ENCODE measurements at places on chromosomes 6 and 20.

- no peak for DNase-seq
These were observed 43.6 kb downstream of the ANKEF1 start for GRCh38 chr20:10078403-10078802.

DNA sequence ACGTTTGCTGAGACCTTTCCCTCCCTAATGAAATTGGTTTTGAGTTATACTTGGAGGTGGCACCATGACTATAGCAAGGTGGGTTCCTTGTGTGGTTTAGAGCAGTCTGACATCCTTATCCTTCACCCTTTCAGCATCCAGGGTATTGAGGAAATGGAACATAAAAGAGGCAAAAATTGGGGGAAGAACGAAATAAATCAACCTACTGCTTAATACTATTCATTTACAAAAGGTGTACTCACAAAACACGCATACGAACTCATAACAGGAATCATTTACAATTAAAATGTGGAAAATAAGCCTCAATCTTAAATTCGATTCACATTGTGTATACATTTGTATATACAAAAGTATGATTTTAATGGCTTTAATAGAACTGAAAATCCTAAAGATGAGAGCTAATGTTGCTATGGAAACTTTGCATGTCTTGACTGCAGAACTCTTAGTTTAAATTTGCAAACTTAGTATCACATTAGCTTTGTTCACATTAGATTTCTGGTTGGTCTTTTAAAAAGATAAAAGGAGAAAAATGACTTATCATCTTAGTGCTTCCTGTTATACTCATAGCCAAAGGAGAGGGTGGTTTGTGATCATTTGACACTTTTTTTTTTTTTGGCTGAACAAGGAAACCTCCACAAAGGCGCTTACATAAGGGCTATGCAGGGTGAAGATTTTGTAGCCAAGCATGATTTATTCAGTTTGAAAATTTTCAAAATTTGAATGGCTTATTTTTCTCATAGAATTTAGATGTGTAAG is 76.1 kb upstream of the ATXN1 start:
- no peak for DNase-seq

- DNase-seq: no peak
These were observed 123.6 kb upstream of the TNFAIP3 start for GRCh38 chr6:137743493-137743892.

GRCh38 chr6:88105741-88106340 is 58.2 kb downstream of the SPACA1 start:
- no peak for DNase-seq

GRCh38 chr6:144690666-144691065 is 405.5 kb downstream of the UTRN start:
- DNase-seq: no peak

DNA sequence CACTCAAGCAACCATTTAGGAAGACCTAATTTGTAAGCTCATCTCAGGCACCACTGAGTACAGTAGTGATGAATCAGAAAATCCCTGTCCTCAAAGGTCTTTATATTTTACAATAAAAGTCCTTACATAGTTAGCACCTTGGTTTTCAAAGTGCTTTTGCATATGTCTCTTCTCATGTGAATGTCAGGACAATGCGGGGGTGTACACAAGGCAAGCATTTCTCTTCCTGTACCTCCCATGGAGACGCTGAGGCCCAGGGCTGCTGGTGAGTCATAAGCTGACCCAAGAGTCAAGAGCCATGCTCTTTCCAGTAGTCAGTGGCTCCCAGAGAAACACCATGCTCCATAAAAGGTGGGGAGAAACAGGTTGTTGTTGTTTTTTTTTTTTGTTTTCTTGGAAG is 174.0 kb downstream of the GJA10 start:
- DNase-seq: no peak

DNA sequence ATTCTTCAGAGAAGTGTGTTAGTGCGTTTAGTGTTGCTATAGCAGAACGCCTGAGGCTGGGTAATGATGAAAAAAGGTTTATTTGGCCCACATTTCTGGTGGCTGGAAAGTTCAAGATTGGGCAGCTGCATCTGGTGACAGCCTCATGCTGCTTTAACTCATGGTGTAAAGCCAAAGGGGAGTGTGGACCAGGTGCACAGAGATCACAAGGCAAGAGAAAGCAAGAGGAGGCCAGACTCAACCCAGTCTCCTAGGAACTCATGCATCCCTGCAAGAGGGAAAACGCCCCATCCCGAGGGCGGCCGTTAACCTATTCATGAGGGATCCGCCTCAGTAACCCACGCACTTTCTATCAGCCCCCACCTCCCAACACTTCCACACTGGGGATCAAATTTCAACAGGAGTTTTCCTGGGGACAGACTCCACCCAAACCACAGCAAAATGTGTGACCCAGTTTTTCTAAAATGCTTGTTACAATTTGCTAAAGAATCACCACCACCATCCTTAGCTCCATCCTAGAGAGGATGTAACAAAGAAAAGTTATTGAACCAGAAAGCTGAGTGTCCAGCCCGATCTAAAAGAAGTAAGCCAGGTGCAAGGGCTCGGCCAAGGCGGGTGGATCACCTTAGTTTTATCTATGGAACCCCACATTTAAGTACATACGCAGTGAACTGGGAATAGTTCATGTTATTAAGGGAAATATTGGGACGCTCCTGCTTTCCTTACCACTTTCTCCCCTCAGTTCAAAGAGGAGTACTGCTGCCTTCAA is 164.8 kb downstream of the QKI start:
- DNase-seq: no peak

GRCh38 chr6:139676718-139677117 is 302.3 kb upstream of the CITED2 start:
- DNase-seq: no peak

DNA sequence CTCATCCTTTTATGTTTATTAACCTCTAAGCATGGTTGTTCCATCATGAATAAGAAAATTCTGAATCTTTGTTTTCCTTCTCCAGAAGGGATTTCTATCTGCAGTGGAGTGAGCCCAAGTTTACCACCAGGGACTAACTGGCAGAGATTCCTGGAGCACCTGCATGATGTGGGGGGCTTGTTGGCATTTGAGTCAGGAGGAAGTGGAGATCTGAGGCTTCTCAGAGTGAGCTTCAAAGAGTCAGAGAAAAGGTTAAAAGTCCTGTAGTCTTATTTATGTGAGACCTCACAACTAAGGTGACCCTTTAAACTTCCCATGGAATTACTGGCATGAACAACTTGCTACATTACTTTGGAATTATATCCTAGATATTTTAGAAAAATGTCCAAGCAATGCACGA is 138.1 kb upstream of the SLC24A3 start:
- DNase-seq: no peak

GRCh38 chr6:84013931-84014330 is 19.6 kb upstream of the MRAP2 start:
- no peak for DNase-seq

DNA sequence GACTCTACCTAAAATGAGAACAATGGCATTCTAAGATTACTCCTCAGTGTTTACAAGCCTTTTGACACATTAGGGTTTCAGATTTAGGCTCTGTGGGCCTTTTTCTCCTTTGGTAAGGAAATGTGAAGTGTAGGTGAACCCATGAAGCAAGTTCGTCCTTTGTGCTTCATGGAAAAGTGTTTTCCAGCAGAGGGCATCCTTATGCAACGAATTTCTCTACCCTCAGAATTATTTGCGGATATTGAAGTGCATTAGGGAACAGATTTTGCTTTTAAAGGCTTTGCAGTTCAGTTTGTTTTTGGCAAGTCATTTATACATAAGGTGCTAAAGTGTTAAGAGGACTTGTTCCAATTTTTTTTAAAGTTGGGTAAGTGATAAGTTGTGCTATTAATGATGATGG is 55.7 kb upstream of the FERMT1 start:
- DNase-seq: peak; percentile 29

DNA sequence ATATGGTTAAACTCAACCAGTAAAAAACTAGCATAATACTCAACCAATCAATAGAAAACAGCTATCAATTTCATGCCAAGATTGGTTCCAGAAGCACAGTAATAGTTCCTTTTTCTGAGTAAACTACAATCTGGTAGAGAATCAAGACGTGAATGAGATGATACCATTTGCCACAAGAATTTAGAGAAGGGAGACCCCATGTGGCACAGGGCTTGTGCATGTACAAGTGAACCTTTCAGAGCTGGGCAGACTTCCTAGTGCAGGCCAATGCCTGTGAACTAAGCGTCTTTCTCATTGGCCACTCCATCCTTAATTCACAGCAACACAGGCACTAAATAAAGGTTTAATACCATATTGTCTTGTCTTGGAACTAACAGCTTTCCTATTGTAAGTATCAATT is 213.5 kb downstream of the RFPL4B start:
- peak; percentile 20 for DNase-seq

DNA sequence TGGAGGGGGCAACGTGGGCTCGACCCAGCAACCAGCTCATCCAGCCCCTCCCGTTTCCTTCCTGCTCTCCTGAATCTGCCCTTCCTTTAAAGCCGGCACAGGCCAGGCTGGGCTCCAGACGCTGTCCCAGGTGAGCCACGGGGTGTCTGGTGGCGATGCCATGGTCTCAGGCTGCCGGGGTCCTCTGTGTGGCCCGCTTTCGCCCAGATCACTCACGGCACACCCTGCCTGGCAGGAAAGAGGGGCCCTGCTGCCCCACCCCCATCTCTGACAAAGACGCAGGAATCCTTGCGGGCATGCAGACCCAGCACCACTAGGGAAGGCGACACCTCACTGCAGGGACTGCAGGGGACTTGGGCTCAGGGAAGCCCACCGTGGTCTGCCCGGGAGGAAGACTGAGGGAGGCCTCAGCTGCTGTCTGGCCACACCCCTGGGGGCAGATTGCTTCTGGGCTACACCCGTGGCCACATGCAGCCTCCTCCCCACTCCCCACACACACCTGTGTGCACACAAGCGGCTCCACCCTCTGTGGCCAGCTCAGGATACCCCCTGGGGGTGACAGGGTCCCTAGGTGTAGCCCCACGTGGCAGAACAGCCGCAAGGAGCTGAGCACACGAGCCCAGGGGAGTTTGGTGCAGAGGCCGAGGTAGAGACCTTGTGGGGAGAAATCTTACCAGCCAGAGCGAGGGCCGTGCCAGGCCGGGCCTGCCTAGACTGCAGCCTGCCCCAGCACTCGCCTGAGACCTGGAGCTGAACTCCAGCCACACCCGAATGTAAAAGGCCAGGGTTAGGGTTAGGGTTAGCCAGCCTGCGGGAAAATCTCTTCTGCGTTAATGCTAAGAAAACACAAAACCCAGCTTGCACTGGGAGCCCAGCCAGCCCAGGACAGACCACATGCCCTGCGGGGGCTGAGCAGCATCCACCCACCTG is 104.6 kb downstream of the DLL1 start:
- DNase-seq: no peak

Data from Caco-2 (cell line).